Effector memory CD8-positive, alpha-beta T cell (primary cell): ENCODE measurements at places on chromosomes 16 and 17.

- DNase-seq: no peak
These were observed 9.7 kb upstream of the ZC3H7A start for GRCh38 chr16:11806721-11807120.

DNA sequence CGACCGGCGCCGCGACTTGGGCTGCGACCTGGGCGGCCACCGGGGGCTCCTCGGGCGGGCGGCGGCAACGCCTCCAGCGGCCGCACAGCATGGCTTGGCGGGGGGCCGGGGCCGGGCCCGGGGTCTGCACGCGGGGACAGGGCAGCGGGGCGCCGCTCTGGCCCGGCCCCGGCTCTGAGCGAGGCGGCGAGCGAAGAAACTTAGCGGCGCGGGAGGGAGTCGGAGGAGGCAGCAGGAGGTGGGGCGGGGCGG lies at the start of gene PLCD3:
Gene PLCD3 (minus strand): TSS at position 196 of the 252 bp plus-strand sequence. CDS start 105 bp downstream, at position 91.
- DNase-seq: no peak

GRCh38 chr17:79246225-79247190 lies 171.9 kb downstream of the ENGASE start:
- DNase-seq: no peak

DNA sequence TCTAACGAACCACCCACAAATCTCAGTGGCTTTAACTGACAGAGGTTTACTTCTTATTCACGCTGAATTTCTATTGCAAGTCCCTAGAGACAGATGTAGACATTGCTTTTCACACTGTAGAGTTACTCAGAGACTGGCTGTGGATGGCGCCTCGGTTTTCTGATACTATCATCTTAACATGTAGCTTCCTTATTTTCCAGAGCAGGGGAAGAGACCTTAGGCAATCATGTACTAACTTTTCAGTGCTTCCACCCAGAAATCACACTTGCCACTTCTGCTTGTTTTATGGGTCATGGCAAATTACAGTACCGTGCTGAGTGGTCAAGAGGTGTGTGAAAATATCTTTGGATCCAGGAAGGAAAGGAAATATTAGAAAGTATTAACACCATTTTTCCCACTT lies 65.4 kb downstream of the MAF start:
- DNase-seq: no peak

DNA sequence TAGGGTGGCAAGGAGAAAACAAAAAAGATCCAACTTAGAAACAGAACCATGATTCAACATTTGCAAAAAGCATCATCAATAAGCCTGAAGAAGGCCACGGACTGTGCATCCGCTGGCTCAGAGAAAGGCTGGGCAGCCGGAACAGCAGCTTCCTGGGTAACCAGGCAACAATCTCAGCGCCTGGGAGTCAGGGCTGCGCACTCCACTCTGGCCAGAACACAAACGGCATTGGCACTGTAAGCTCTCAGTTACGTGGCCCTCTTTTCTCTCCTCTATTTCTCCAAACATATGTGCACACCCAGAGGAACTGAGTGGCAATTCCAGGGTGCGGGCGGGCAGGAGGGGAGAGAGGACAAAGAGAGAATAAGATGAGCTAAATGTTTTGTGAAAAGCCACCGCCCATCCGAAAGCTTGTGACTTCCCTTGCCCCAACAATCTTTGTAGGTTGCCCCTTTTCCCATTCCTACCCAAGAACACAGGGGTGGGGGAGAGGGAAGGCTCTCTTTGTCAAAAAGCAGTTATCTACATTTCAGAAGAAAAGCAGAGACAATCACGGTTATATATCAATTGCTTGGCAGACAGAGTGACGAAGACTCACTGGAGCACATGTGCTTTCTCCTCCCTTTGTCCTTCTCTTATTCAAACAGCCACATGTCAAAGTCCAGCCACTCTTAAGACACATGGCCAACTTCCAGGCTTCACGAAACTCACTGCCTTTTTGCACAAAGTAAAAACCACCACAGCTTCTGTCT lies 6.6 kb upstream of the GHDC start:
- DNase-seq: no peak
